Glomerular endothelial cell (primary cell): ENCODE measurements at places on chromosomes 12 and 14. TPM values are rescaled to one million over a fixed set of nuclear protein-coding genes. Genes with fewer than 3 reads are reported as not detected.

DNA sequence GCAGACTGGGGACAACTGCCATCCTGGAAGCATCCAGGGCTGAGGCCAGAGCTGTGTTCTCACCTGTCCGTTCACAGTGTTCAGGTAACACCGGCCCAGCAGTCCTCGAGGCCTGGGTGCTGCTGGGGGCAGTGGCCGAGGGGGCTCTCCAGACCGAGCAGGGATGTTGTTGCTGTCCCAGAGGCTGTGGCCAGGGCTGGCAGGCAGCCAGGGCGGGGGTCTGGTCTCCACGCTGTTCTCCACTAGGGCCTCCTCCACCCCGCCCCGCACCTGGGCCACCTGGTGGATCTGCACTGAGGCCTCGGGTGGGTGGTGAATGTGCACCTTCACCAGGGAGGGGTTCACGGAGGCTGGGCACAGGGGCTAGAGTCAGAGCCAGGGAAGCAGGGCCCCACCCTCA is 57.4 kb downstream of the ISCA2 start:
- DNase-seq = no peak

DNA sequence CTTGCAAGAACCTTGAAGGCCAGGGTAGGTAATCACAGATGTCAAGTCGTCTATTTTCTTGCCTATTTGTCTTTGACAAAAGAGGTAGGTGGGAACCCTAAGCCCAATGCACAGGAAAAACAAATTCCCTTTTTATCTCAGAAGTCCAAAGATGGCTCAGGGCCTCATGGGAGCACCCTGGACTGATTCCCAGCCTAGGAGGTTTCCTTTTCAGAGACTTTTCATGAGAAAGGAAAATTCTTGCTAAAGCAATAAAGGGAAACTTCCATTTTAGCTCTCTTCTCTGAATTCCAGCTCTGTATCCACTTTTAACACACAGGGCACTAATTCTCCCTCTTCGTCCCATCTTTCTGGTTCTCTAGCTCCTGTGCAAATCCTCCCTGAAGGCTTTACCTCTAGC is 1.2 kb downstream of the ZNF641 start:
- no peak for DNase-seq

DNA sequence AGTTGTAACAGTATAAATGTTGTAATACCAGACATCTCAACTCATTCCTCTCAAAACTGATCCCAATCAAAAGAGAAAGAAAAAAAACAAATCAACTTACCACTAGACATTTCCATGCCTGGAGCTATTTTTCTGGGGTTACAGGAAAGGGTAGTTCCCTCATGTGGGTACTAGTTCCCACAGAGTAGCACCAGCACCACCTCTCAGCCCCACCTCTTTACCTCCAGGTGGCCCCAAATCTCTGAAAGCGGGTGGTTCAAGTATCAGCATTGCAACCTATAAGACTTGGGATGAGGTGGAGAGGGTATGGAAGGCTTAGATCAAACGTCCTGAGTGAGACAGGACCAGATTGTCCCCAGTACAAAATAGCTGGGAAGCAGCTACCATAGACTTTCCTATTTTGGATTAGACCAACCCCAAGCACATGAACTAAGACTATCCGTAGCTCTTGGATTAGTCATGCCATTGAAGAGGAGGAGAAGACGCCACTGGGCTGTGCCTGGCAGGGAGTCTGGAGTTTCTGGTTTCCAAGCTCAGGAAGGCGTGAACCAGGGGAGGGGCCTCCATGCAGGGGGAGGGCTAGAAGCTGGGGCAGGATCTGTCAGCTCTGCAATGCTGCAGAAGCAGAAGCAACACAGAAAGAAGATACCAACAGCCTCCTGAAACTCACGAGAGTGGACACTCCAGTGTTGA is at the start of gene SLC39A2:
SLC39A2 (plus strand) TSS at position 620 of the 693 bp plus-strand sequence. CDS start 154 bp downstream, outside the sequence.
- no peak for DNase-seq

DNA sequence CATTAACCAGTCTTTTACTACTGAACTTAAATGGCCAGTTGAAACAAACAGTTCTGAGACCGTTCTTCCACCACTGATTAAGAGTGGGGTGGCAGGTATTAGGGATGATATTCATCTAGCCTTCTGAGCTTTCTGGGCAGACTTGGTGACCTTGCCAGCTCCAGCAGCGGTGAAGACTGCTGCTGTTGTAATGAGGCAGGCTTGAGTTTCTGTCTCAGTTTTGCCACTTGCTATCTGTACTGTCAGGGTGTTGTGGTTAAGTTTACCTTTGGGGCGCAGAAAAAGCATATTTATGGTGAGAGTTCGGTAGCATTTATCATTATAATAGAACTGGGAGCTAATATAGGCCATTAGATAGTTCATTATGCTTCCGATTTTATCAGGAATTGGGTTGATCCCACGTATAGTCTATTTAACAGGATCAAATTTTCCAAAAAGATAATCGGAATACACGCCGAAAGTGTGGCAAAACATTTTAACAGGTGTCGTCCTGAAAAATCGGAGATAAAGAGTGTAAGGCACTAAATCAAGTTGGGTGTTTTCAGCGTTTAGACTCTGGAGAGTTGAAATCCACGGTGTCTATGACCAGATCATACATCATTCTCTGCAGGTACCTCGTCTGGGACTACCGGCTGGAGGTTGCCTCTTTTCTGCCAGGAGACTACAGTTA is 688 bp upstream of the NECAP1 start:
- no peak for DNase-seq

DNA sequence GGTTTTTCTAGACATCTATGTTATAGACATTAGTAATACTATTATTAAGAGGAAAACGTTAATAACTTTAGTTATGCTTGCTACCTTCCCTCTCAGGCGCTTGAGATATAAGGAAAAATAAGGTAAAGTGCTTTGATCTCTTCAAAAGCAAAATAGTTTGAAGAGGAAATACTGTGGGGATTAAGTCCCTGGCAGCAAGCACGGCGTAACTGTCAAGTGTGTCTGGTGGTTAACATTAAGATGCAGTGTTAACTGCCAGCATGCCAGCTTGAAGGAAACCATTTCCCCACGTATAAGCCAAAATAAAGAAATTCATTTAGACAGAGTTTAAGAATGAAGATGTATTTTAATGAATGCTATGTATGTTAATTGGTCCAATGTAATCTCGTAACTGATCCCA is 31.8 kb downstream of the PELI2 start:
- no peak for DNase-seq

IRAK3 gene
- total RNA-seq = 2.9 and 5.0 TPM in 2 replicates
